ENCODE measurements at places on chromosomes 2 and 18.

GRCh38 chr2:46828491-46829230 lies 86.9 kb downstream of the MCFD2 start:
- no peak for DNase-seq

- DNase-seq: no peak
Observed at GRCh38 chr2:96427169-96427568, 78.0 kb downstream of the NEURL3 start.

GRCh38 chr2:64482765-64483504 lies 29.0 kb downstream of the LGALSL start:
- DNase-seq: no peak

DNA sequence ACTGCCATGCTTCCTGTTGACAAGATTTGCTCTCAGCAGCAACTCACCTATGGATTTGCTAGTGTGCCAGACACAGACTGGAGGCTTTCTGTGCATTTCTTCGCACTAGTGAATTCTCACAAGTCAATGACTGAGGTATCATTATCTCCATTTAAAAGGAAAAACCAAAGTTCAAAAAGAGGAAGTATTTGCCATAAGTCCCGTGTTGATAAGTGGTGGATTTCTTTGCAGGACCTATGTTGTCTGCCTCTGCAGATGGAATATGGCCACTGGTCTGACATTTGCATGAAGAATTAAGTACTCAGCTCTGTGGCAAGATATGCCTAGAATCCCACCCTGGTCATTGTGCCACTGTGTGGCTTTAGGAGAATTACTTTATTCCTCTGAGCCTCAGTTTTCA lies 299.6 kb downstream of the PAX3 start:
- no peak for DNase-seq

Measured in endothelial cell (in vitro differentiated cells).